Breast epithelium (tissue), 4 donors: ENCODE measurements at places on chromosomes 7 and 10. TPM values are rescaled to one million over a fixed set of nuclear protein-coding genes. Genes with fewer than 3 reads are reported as not detected.

The HOGA1 gene
- total RNA-seq, result 2.3 TPM

The FANK1 gene
- 13.8 TPM for total RNA-seq

The ZNF92 gene
- total RNA-seq, result 7.7 TPM

The SLC16A12 gene
- total RNA-seq, result 3.4 TPM

The AVL9 gene
- total RNA-seq, result 42.3 TPM

The CRPPA gene
- 1.9 TPM for total RNA-seq

The MMP21 gene
- 0.33 TPM for total RNA-seq

The LRRD1 gene
- not detected for total RNA-seq

The PRSS37 gene
- not detected for total RNA-seq

The MYPN gene
- not detected for total RNA-seq

The FGFR2 gene
- total RNA-seq, result 62.8 TPM

DNA sequence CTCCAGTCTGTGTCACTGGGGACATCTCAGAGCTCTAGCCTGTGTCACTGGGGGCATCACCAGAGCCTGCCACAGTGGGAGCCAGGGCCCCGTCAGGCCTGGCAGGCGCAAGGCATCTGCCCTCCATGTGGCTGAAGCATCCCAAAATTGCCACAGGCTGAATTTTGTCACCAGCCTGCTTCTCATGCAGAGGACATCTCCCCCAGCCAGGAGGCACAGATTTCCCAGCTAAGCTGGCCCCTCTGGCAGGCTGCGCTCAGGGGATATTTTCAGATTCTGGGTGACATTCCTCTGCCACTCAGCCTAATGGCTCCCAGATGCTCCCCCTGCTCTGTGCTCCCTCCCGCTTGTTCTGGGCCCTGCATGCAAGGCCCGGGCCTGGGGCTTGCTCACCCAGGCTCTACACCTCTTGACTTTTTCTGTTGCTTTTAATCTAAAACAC is 64.6 kb downstream of the COL13A1 start:
- DNase-seq, result no peak

DNA sequence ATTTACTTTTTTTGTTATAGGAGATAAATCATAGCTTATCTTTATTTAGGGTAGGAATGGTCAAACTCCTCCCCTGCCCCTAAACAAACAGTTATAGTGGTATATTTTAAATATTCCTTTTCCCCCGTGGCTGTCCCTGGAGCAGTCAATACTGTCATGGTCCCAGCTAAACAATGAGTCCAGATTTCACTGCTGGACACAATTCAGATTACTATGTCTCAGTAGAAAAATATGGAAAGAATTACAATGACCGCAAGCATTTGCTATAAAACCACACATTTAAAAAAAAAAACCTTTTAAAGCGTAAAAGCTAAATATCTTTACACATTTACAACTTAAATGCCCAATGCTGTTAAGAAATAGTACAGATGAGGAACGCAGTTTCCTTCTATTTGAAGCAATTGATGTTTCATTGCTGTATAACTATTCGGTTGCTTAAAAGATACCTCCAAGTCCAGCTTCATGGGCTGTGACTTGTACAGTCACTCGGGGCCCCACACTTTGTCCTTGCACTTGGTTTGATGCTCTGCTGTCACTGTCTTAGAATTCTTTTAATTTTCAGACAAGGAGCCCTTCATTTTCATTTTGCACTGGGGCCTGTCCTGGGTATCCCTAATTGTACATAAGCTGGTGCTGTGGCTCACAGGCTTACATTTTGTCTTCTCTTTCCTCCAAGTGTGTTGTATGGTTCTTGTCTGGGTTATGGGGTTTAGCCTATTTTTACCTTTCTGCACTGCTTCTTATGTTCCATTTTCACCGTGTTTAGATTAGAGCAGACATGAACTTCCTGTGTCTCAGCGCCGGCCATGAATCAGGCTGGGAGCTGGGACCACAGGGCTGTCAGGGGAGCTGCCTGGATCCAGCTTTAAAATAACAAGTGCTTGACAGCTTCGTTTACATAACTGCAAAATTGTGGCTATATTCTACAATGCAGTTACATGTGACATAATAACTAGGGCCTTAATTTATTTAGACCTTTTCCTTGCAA is 530.2 kb upstream of the FZD8 start:
- no peak for DNase-seq

DNA sequence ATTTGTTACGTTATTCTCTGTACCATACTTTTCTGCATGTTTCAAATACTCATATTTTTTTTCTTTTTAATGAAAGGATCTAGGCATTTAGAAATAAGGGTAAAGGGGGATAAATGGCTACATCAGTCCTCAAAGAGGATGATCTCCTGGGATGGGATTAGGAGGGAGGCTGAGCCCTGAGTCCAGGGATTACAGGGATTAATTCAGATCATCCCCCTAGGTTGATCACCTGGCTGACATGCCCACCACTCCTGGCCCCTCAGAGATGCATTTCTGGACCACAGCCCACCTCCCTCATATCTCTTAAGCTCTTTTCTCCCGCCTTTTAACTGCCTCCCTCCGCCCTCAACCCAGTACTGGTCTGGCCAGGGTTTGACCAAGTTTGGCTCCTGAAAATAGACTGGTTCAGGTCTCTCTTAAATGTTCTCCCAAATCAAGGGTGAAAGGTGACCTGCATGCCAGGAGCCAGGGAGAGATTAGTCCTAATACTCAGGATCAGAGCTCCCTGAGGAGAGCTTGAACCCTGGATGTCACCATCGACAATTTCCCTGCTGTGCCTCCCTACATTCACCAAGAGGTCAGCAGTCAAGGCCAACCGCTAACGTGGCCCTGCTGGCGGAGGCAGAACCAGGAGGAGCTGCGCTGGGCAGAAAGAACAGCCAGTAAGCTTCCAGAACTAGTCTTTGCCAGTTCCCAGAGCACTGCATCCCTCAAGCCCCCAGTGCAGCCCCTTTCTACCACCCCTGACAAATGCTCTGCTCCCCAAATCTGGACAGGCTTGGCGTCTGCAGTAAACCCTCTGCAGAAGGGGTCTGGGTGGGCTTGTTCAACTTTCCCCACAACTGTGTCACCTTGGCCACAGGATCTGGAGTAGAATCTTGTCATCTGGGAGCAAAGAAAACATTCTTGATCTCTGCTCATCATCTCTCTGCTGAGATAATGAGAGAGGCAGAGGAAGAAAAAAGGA is 3.0 kb upstream of the CCDC136 start:
- no peak for DNase-seq

- no peak for DNase-seq
Observed at GRCh38 chr7:106597751-106598546, 63.0 kb downstream of the CCDC71L start.

GRCh38 chr10:48684463-48684791 is 246 bp upstream of the WDFY4 start:
- no peak for DNase-seq

DNA sequence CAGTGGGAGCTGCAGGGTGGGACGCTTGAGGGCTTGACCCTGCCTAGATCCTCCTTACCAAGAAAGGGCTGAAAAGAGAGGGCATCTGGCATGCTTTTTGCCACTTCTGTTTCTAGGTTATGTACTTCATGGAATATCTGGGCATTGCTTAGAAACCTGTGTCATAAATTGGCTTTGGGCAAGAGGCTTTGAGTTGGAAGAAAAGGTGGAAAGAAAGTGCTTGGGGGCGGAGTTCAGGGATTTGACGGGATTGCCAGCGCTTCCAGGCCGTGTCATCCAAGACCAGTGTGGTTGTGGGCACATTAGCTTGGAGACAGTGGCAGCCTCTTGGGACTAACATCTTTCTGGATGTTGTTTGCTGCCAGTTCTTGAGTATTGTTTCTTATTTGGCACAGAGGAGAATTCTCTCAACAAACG is 825 bp downstream of the ZNF862 start:
- DNase-seq, result no peak

- DNase-seq, result no peak
Observed at GRCh38 chr7:141079219-141079618, 5.4 kb downstream of the TMEM178B start.

DNA sequence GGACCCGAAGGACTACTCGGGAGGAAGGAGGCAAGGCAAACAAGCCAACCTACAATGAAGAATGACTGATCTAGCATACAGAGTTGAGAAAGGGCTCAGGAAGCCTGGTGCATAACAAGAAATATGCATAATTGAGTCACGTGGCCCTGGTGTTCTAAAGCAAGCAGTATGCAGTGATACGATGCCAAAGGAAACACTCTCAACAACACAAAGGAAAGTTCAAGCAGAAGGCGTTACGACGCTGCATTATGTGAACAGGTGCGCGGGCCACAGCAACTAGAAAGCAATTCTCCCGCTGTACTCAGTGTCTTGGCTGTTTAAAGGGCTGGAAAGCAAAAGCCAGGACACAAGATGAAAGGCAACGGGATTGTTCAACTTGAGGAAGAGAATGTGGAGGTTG is 100.8 kb downstream of the PRTFDC1 start:
- no peak for DNase-seq

GRCh38 chr7:158887594-158887993 is 31.2 kb downstream of the DYNC2I1 start:
- DNase-seq, result no peak

GRCh38 chr7:115775981-115776380 is 254.6 kb downstream of the TFEC start:
- no peak for DNase-seq

DNA sequence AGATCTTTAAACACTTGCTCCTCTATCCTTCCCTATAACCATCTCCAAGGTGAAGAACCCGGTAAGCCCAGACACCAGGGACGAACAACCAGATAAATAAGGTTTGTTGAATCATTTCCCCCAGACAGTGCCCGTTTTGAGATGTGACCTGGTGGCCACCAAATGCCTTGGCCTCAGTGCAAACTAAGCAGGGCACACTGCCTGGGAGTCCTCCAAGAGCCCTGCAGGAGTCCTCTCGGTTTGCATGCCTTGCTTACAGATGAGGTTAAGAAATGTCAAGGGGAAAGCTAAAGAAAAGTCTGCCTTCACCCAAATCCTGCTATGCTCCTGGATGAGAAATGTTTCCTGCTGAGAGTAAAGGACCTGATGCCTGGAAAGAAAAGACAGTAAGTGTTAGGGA is 31.6 kb downstream of the SLIT1 start:
- no peak for DNase-seq

DNA sequence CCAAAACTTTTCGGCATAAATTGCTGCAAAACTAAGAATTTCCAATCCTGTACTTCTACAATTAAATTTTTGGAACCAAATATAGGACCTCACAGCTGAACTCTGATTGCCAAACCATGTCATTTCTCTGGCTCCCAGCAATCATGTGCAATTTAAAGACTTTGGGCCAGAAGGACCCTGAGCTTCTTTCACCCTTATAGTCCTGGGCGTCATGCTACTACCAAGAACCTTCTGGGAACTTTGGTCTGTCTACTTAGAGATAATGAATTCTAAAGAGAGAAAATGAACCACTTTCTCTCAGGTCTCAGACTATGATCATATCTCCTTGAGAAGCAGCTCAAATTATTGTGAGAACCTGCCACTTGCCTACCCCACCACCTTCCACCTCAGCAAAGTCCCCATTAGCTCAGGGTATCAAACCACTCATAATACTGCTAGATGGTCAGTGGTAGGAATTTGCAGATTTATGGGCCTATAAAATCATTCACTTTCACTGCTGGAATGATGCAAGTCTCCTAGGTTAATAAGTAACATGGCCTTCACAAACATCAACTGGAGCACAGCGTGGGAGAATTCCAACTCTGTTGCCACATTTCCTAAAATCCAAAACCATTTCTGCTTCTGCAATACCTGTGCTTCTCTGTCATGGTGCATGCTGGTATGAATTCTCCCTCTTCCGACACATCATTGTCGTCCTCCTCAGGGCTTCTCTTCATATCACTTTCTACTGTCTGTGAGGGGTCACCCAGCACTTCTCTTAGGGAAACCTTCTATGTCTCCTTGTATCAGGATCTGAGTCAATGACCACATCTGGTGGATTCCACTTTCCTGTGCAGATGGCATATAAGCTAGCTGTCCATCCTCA is 6.6 kb upstream of the WDR91 start:
- DNase-seq, result no peak

DNA sequence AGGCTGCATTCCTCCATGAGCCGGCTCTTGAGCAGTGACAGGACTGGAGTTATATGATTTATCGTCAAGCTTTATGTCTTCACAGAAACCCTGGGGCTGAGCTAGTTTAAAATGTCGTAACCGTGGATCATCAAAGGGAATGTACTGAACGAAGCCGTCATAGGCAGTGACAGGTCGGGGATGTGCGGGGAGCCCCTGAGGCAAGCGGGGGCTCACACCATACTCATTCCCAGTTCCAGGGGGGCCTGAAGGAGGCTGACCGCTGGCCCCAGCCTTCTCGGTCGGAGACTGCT is 30.7 kb downstream of the JCAD start:
- DNase-seq, result no peak

DNA sequence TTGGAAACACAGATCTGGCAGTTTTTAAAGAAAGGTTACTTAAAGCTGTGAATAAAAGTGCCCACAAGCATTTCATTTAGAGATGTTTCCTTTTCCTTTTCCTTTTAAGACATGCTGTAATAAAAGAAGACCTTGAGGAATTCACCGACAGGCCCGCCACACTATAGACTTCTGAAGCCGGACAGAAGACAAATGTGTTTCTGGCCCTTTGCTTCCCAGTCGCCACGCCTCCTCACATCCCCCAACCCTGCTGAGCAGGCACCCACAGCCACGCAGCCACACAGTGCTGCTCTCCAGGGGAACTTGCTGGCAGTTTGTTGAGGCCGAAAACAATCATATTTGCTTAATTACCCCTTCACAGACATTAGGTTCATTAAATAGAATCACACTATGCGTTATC is 83.4 kb downstream of the SLC25A13 start:
- no peak for DNase-seq

DNA sequence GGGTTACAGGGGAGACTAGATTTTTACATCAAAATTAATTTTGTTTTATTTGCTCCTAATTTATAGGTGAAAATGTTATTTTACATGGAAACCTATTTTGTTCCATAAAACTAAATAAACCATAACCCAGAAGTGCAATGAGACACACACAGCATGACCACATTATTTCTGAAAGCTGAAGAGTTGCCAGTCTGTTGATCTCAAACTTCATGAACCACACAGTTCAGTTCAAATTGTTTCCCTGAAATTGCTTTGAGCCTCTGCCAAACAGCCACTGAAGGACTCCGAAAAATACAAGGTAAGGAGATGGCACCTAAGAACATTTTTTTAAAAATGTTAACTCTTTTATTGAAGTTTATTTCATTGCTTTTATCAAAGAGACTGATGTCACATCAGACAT is 25.0 kb upstream of the ITGB8 start:
- DNase-seq, result no peak

DNA sequence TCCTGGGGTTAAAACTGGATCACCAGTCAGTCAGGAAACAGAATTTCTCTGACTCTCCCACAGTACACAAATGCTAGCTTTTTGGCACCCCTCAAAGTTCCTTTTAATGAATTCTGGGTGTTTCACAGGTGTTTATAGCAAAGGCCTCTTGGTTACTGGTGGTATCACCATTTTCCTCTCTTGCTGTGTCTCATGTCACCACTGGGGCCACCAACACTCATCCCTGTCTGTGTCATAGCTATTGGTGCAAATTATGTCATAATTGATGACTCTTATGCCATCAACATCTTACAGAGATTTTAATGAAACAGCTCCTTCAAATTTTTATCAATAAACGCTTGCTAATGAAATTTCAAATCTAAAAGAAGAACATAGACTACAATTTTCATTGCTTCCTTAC is 27.7 kb upstream of the OSBPL3 start:
- no peak for DNase-seq

GRCh38 chr7:84100866-84101265 is 93.7 kb downstream of the SEMA3A start:
- no peak for DNase-seq
